ENCODE measurements at places on chromosomes 16 and 17. TPM values are rescaled to one million over a fixed set of nuclear protein-coding genes. Genes with fewer than 3 reads are reported as not detected.

DNA sequence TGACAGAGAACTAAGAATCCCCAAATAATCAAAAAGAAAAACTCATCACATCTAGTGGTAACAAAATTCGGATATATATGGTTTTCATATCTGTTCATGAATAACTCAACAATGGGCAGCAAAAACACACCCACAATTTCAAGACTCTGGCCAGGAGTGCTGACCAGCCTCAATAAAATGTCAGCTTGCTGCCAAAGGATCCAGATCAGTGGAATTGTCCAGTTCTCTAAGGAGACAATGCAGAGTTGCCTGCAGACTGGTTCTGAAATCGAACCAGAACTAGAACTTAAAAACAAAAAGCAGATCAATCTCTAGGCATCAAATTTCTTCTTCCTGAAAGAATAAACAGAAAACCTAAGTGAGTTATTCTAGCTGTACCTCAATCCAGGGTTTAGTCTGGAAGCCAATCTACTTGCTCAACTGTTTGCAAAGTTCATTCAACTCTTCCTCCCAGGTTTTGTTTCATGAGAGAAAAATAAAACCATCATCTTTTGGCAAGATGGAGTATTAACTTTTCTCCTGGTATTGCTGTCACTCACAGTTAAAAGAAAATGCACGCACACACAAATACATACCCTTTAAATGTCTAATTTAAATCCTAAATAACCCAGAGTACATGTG is 61.0 kb downstream of the CFDP1 start:
- DNase-seq: no peak

DNA sequence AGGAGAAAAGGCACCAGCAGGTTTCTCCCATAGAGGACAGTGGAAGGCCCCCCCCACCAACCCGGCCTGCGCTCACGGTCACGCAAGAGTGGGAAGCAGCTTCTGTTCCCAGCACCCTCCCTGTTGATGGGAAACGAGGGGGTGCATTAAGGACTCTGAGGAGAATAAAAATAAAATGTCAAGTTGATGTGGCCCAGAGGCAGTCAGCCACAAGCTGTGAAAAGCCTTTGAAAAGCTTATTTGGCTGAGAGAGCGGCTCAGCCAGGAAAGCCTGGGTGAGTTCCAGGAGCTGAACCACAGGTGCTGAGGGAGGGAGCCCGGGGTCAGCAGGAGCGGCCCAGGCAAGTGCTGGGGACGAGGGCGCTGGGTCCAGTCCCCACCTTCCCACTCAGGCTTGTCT is 26.9 kb upstream of the SPATA32 start:
- DNase-seq: no peak

DNA sequence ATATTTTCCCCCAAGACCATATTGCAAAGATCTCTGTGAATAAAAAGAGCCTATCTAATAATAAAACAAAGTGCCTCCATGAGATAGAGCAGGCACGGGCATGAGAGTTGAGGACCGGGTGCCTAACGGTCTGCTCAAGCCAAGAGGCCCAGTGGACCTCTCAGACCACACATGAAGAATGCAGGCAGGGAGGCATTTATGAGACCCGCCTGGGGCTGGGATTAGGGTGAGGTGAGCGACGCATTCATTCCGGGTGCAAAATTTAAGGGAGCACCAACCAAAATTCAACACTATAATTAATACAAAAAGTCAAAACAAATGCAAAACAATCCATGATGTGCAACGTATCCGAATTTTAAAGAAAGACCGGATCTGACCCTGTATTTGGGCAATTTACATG is 108.5 kb downstream of the MAF start:
- DNase-seq: no peak

PLCG2 gene
- total RNA-seq: 7.7 TPM

GRCh38 chr16:61382435-61382834 is 653.8 kb downstream of the CDH8 start:
- no peak for DNase-seq

DNA sequence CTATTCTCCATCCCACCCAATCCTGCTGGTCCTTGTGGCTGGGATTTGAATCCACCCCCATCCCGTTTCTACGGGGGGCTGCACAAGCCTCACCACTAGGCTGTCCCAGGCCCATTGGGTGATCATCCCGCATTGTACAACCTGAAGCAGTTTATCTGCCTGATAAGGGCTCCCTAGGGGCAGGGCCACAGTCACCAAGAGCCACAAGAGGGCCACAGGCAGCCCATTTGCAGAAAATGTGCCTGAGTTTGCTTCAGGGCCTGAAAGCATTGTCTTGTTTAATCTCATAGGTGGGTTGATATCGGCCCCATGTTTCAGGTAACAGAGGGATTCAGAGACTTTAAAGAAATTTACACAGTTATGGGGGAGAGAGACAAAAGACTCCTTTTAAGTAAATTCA is 245.0 kb downstream of the CPPED1 start:
- DNase-seq: no peak

- DNase-seq: no peak
These were observed 78.8 kb downstream of the GNAO1 start for GRCh38 chr16:56269811-56270684.

SLFN13 gene
- total RNA-seq: 6.9 TPM

SLFN11 gene
- total RNA-seq: 225 TPM

DNA sequence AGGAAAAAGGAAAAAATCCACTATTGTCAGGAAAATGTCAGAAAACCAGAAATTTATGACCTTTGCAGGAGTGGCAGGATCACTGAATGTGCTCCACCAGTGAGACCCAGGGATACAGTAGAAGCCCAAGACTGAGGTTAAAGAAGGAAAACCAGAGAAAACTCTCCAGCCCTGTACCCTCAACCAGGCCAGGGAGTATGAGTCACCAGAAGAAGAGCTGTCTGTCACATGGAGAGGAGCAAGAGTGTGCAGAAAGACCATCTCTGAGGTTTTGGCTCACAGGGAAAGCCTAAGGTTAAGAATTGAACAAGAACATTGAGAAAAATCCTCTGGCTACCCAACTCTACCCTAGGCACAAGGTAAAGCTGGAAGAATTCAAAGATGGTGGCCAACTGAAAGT is 47.6 kb upstream of the MON1B start:
- no peak for DNase-seq

GRCh38 chr17:72591289-72592241 is 470.7 kb downstream of the SOX9 start:
- DNase-seq: no peak

RDM1 gene
- 0.26 TPM for total RNA-seq

GRCh38 chr16:14057878-14058382 is 13.2 kb upstream of the MRTFB start:
- peak; percentile 95 for DNase-seq

DNA sequence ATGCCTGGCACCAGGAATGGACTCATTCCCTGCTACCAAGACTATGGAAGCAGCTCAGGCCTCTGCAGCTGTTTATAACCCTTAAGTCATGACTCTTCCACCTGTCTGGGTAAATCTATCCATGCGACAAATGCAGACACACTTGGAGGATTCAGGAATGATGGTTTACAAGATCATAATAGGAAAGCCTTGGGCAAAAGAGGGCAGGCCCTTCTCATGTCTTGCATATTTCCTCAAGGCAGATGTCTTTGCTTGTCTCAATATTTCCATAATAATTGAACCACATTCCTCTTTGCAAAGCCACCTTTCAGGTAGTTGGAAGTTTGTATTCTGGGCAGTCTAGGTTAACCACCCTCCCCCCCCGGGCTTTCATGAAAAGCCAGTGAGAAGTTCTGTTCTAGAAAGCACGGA is 884 bp upstream of the JPT1 start:
- no peak for DNase-seq

NECAB2 gene
- 0.20 TPM for total RNA-seq

ATXN7L3 gene
- 41.1 TPM for total RNA-seq

ITGAL gene
- not detected for total RNA-seq
